ENCODE measurements at places on chromosomes 6 and 20. TPM values are rescaled to one million over a fixed set of nuclear protein-coding genes. Genes with fewer than 3 reads are reported as not detected.

TCF15 gene
- total RNA-seq, result not detected

SCUBE3 gene
- total RNA-seq, result 0.05 TPM

OR2H1 gene
- total RNA-seq, result not detected

FAM209B gene
- not detected for total RNA-seq

GSTA3 gene
- total RNA-seq, result not detected

TOP1 gene
- total RNA-seq, result 22.1 TPM

CBFA2T2 gene
- total RNA-seq, result 4.5 TPM

PDE10A gene
- 1.5 TPM for total RNA-seq

POU3F2 gene
- total RNA-seq, result not detected

ZHX3 gene
- total RNA-seq, result 18.4 TPM

PSMB9 gene
- 12.5 TPM for total RNA-seq

MSH5 gene
- total RNA-seq, result 8.5 TPM

SLC26A8 gene
- 0.07 TPM for total RNA-seq

FAM83D gene
- 1.2 TPM for total RNA-seq

ADAM33 gene
- total RNA-seq, result 0.51 TPM

ATP6V1G2 gene
- not detected for total RNA-seq

NRN1 gene
- total RNA-seq, result 1.2 TPM

SLC17A3 gene
- 14.5 TPM for total RNA-seq

GLP1R gene
- not detected for total RNA-seq

NOX3 gene
- total RNA-seq, result not detected

C20orf141 gene
- total RNA-seq, result not detected

RSPH4A gene
- 0.16 TPM for total RNA-seq

PRSS35 gene
- total RNA-seq, result not detected

SYNJ2 gene
- 4.3 TPM for total RNA-seq

RFX6 gene
- total RNA-seq, result not detected

C20orf204 gene
- total RNA-seq, result 0.53 TPM

MUCL3 gene
- not detected for total RNA-seq

GSTA2 gene
- total RNA-seq, result 9.1 TPM

E2F1 gene
- 0.24 TPM for total RNA-seq

POPDC3 gene
- not detected for total RNA-seq

PRDM13 gene
- total RNA-seq, result not detected

FAM8A1 gene
- 41.9 TPM for total RNA-seq

ZNF831 gene
- total RNA-seq, result 0.06 TPM

DNAH8 gene
- total RNA-seq, result not detected

EDEM2 gene
- 20.8 TPM for total RNA-seq

PRR18 gene
- total RNA-seq, result 0.39 TPM

FGD2 gene
- total RNA-seq, result 9.8 TPM

NR2E1 gene
- not detected for total RNA-seq

FAM209A gene
- not detected for total RNA-seq

GLO1 gene
- 48.9 TPM for total RNA-seq

PHF3 gene
- total RNA-seq, result 31.3 TPM

ADGRF5 gene
- total RNA-seq, result 11.5 TPM

GSTA5 gene
- total RNA-seq, result not detected

C6orf15 gene
- total RNA-seq, result not detected

ZSCAN16 gene
- total RNA-seq, result 1.7 TPM

EPHA7 gene
- 0.04 TPM for total RNA-seq

TFAP2C gene
- not detected for total RNA-seq

Data from right lobe of liver (tissue), 6 donors.